ENCODE measurements at places on chromosomes 11 and 22.

DNA sequence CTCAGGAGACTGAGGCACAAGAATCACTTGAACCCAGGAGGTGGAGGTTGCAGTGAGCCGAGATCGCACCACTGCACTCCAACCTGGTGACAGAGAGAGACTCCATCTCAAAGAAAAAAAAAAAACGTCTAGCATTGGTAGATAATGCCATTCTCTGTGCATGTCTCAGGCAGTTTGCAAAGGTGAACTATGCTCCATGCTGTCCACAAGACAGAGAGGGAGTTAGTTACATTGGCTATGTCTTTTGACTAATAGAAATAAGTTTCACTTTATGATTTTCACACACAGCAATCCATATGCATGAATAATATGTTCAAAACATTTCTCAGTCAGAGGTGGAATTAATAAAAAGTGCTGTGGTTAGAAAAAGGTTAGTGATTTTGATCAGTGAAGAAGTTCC, 591.4 kb downstream of the ETS1 start:
- DNase-seq: no peak

- DNase-seq: no peak
Observed at GRCh38 chr22:28703436-28703835, 23.8 kb upstream of the TTC28 start.

- no peak for DNase-seq
Observed at GRCh38 chr11:74697722-74698121, 33.5 kb downstream of the CHRDL2 start.

- DNase-seq: no peak
Observed at GRCh38 chr11:87235366-87235765, 197.6 kb downstream of the TMEM135 start.

GRCh38 chr11:28303477-28304191, 195.4 kb downstream of the METTL15 start:
- DNase-seq: no peak

GRCh38 chr22:37008365-37008764, 10.9 kb downstream of the TST start:
- DNase-seq: no peak

DNA sequence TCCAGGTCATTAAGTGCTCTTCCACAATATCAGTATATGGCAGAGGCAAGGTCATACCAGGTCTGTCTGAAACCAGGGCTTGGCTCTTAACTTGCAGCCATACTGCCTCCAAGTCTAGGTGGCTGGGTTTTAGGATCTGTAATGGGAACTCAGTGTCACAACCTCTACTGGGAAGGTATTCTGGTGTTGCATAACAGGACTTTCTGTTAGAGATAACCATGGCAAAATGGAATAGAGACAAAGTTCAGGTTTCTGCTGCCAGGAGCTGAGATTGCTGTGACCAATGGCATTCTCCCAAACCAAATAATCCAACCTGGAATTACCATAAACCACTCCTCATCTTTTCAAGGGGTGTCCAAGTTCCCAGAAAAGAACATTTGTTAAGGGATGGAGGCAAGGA, 6.8 kb upstream of the SAA1 start:
- no peak for DNase-seq

Data from activated CD4-positive, alpha-beta T cell treated with anti-CD3 and anti-CD28 coated beads, Interleukin-2, Interleukin-6, amounts not matched to agents 100 ng/mL and 50 ng/mL, durations not matched to agents 16 hours and 8 hours (primary cell).